ENCODE measurements at places on chromosomes 11 and 22. TPM values are rescaled to one million over a fixed set of nuclear protein-coding genes. Genes with fewer than 3 reads are reported as not detected.

SLC15A3 gene
- 5.6 TPM for total RNA-seq

ST13 gene
- total RNA-seq = 195 TPM

CHRM1 gene
- total RNA-seq = not detected

OR2AG2 gene
- 0.29 TPM for total RNA-seq

OR8G1 gene
- total RNA-seq = not detected

MS4A6E gene
- total RNA-seq = not detected

CD6 gene
- total RNA-seq = not detected

TUB gene
- total RNA-seq = 2.3 TPM

TRIM29 gene
- total RNA-seq = not detected

OR10A2 gene
- total RNA-seq = not detected

SLC22A6 gene
- total RNA-seq = not detected

SF3A1 gene
- 52.1 TPM for total RNA-seq

SHANK2 gene
- total RNA-seq = 0.19 TPM

ARHGAP8 gene
- total RNA-seq = 0.38 TPM

PRDM11 gene
- total RNA-seq = 9.6 TPM

LDHAL6A gene
- not detected for total RNA-seq

IGLL1 gene
- total RNA-seq = not detected

C11orf91 gene
- total RNA-seq = 0.33 TPM

JAML gene
- 0.65 TPM for total RNA-seq

USP35 gene
- total RNA-seq = 7.7 TPM

SYCE3 gene
- not detected for total RNA-seq

P2RX6 gene
- total RNA-seq = under 0.01 TPM

PTPRCAP gene
- total RNA-seq = 0.33 TPM

RAB36 gene
- 1.6 TPM for total RNA-seq

OR10A5 gene
- total RNA-seq = not detected

MRGPRE gene
- not detected for total RNA-seq

PRR33 gene
- total RNA-seq = not detected

CD3G gene
- total RNA-seq = not detected

WT1 gene
- not detected for total RNA-seq

OR56A1 gene
- not detected for total RNA-seq

DAGLA gene
- total RNA-seq = 5.0 TPM

HTR3B gene
- total RNA-seq = not detected

MFRP gene
- under 0.01 TPM for total RNA-seq

SYT12 gene
- total RNA-seq = not detected

MOV10L1 gene
- total RNA-seq = 46.7 TPM

SPDYC gene
- total RNA-seq = not detected

LRFN4 gene
- 34.3 TPM for total RNA-seq

FAM118B gene
- 41.1 TPM for total RNA-seq

TPBGL gene
- total RNA-seq = not detected

DRD4 gene
- not detected for total RNA-seq

SGSM1 gene
- 1.1 TPM for total RNA-seq

MS4A12 gene
- not detected for total RNA-seq

FAM83F gene
- total RNA-seq = not detected

OR6A2 gene
- 0.38 TPM for total RNA-seq

All from vein endothelial cell (primary cell).